ENCODE measurements at places on chromosomes 7 and 10. TPM values are rescaled to one million over a fixed set of nuclear protein-coding genes. Genes with fewer than 3 reads are reported as not detected.

The CRTAC1 gene
- total RNA-seq, result 2.6 TPM

The TEX36 gene
- total RNA-seq, result not detected

The OR2A42 gene
- total RNA-seq, result not detected

The GRIFIN gene
- total RNA-seq, result not detected

The ANKRD30A gene
- total RNA-seq, result not detected

The REEP3 gene
- total RNA-seq, result 44.6 TPM

The ZNF804B gene
- total RNA-seq, result not detected

The CYP3A4 gene
- total RNA-seq, result not detected

The SDK1 gene
- 4.2 TPM for total RNA-seq

The GHRHR gene
- not detected for total RNA-seq

The ATOH7 gene
- total RNA-seq, result 0.19 TPM

DNA sequence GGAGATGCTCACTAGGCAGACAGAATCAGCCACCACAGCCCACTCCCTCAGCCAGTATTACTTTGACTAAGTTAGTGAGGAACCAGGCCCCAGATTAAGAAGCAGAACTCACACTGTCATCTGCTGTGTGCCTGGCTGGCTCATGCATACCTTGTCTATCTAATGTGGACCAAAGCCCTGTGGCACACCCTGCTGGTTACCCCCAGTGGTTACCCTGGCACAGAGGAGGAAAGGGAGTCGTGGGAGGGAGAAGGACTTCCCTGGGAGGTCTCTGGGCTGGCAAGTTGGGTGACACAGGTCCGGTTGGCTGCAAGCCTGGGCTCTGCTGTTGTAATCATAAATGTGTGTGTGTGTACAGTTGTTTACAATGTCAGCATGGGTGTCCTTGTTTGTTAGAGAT lies 7.5 kb upstream of the SH2D4B start:
- no peak for DNase-seq

DNA sequence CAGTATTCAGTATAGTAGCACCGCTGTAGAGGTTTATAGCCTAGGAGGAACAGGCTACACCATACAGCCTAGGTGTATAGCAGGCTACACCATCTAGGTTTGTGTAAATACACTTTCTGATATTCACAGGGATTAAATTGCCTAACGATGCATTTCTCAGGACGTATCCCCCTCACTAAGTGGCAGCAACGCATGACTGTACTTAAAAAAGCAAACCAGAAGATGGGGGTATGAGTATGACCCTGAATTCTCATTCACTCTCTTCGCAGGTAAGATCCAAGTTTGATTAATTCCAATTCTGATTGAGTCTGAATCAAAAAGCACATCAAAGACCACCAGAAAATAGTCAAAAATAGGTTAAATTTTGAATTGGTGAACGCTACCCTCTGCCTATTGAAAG lies 972 bp downstream of the ORC5 start:
- no peak for DNase-seq

DNA sequence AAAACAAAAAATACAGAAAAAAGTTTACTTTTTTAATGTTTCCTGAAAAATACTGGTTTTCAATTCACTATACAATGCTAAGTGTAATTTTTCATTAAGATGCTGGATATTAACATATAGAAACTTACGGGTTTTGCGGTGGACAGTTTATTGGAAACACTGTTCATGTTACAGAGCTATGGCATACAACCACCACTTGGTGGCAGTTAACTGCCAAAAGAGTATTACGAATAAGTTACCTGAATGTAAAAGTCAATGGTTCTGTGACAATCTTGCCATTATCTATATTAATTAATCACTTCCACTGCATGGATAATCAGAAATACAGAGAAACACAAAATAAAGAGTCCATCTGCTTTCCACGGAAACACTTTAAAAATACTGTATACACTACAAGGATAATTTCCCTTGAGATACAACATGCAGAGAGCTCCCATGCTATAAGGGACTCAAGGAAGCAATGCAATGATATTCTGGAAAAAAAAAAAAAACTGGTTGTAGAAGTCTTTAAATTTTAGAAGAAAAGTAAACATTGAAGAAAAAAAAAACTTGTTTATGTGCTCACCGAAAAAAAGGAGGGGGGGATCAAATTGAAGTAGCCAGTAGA lies 97.0 kb downstream of the TPK1 start:
- DNase-seq, result peak; percentile 8

DNA sequence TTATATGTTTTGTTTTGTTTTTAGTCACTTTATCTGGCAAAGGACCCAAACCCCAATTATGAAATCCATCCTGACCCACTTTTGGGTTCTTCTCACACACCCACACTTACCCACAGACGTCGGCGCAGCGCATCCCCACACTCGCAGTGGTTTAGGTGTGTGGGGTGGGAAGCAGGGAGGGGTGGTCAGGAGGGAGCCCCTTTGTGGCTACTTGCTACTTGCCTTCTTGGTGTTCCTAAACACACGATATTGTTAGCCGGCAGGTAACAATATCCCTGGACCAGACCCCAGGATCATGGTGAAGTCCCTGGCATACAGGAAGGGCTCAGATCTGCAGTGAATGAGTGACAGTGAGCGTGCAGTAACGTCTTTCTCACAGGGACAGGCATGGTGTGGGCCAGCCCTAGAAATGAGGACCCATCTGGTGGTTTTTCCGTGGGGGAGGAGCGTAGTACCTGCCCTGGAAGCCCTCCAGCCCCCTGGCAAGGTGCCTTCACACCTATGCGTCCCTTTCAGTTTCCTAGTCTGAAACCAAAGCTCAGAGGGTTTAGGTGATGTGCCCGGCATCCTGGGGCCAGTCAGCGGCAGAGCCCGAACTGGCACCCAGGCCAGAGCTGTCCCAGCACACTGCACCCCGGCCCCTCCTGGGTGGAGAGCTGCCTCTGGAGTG lies 4.4 kb downstream of the SPOCK2 start:
- DNase-seq, result no peak

GRCh38 chr10:94137747-94138146 lies 144.0 kb downstream of the PLCE1 start:
- no peak for DNase-seq

GRCh38 chr7:33876596-33877274 lies 28.6 kb upstream of the BMPER start:
- no peak for DNase-seq

DNA sequence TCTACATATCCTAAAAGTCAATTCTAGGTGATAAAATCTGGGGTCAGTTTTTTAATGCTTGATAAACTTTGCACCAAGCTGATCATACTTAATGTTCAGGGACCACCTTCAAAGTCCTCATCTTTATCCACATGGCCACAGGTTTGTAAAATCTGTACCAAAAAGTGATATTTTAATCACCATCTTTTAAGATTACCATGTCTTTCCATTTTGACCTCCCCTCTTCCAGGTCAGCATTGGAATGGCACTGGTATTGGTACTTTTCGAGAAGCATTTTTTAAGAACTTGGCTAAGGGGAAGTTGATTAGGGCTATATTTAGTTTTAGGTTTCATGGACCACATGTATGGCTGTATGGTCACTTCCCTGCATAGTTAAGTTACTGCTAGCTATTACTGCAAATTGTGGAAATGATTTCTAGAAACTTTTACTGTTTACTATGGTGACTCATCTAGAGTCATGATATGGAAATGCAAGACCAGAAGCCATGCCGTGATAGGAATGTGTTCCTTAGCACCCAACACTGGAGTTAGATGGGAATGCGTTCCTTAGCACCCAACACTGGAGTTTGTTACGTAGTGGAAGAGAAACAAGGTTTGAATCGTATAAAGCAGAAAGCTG lies 50.8 kb upstream of the ABLIM1 start:
- peak; percentile 94 for DNase-seq

GRCh38 chr7:7251742-7252141 lies 69.4 kb downstream of the C1GALT1 start:
- DNase-seq, result no peak

GRCh38 chr10:63266391-63267316 lies 133.5 kb downstream of the NRBF2 start:
- DNase-seq, result no peak

DNA sequence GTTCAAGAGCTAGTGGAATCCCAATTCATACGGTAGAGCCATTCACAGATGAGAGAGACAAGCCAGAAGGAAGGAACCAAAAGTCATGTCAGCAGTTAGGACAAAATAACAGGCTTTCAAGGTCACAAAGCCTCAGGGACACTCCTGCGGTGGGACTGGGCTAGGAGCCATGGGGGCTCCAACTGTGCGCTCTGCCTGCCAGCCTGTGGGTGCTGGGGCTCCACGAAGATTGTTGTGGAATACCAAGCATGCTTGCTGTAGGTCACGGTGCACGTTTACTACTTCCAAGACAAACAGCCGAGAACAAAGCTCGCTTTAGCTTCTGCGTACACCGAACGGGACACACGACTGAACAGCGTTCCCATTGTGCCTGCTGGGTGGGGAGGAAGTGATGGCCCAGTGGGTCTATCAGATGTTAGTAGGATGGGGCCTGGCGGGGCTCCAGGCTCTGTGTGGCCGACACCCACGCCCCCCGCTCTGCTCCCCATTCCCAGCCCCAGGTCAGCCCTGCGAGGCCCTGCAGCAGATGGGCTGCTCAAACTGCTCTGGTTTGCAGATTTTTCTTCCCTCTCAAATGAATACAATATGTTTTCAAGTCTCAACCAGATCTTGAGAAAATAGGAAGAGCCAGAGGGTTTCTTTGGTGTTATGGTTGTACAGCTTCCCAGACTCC lies 158.9 kb downstream of the EGFR start:
- peak; percentile 53 for DNase-seq

DNA sequence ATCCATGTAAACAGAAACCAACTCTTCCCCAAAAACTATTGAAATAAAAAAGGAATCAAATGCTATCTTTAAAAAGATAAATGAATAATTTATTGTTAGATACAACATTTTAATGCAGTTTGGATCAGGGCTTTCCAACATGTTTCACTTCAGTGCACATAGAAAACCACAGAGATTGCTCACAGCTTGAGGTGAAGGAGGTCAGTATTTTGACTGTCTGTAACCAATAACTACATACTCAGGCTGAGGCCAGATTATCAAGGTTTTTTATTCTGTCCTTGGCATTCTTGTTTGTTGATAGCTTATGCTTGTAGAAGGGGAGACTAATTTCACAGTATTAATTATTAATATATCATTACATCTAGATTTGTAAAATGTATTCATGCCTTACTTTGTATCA lies 195.5 kb downstream of the PRKG1 start:
- DNase-seq, result peak; percentile 54

DNA sequence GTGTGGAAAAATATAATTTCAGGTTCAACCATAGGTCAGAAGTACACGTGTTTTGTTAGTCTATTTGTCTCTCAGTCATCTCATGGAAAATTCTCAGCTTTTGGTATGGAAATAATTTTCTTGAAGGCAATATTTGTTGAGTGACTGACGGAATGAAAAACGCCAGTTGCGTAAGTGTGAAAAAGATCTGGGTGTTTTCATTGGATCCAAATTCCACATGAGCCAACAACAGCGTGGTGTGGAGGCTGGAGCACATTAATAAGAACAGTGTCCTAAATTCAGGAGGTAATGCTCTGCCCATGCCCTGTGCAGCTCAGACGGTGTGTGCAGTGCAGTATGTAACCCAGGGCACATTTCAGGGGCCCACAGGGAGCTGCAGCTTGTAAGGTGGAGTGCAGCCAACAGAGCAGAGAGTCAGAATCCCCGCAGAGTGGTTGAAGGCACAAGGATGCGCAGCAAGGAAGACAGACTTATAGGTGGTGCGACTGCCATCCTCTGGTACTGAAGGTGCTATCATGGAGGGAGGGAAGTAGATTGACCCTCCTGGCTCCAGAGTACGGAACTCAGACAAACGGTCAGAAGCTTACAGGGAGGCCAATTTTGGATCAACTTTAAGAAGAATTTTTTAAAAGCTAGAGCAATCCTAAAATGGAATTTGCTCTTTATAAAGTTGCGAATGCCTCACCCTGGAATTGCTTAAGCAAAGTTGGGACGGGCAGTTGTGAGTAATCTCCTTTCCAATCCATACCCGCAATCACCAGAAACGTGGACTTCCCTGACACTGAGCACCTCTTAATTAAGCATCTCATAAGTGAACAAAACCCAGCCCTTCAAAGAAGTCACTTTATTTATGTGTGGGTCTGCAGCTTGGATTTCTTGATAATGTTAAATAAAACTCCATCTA lies 38.0 kb downstream of the EGFR start:
- DNase-seq, result no peak

DNA sequence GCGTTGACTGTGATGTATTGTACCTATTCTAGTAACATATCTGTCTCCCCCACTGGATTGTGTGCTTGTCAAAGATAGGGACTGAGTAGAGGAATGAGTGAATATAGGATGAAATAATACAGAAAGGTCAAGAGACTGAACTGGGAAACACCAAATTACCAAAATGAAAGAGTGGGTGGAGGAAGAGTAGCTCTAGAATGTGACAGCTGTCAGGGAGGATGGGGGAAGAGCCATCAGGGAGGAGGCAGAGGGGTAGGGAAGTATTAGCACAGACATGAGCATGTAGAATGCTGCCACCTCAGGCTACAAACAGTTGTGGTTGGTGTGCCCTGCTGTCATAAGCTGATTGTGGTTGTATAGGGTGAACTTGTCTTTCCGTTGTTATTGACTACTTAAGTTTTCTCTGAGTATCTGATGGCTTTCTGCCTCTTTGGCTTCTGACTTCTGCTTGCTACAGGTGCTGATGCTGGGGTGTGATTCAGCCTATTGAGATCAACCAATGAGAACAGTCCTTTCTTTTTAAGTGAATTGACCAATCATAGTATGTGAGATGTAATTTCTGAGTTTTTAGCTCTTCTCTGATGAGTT lies 5.6 kb downstream of the CCSER2 start:
- peak; percentile 27 for DNase-seq

GRCh38 chr10:81873932-81874816 lies 820 bp upstream of the NRG3 start:
- DNase-seq, result peak; percentile 12

GRCh38 chr7:54084340-54084739 lies 457.8 kb upstream of the VSTM2A start:
- DNase-seq, result no peak

DNA sequence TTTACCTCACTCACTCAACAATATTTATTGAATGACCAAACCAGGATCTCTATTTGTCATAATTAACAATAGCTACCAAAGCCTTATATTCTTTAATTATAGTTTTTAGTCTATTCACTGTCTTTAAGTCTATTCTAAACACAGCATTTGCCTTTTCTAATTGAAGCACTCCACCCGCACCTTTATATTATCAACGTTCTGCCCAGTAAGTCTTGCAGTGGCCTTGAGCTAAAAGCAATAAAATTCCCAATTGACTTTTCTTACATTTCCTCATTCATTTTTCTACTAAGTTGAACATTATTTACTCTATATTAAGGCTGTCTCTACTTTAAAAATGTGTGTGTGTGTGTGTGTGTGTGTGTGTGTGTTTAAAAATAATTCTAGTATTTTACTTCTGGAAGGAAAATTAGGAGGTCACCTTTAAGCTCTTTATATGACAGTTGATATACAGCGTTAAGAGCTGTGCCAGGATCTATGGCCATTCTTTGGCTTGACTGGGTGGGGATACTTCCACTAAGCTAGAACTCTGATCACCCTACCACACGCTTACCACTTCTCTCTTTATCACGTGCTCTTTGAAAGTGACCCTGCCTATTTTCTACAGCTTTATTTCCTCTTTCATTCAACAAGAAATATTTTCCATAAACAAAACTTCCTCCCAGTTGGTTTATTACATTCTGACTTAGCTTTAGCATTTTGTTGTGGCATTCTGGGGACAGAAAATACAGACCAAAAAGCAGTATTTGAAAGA lies 8.8 kb downstream of the PAPSS2 start:
- no peak for DNase-seq
